ENCODE measurements at places on chromosomes 6 and 20. TPM values are rescaled to one million over a fixed set of nuclear protein-coding genes. Genes with fewer than 3 reads are reported as not detected.

NRSN1 gene
- total RNA-seq: not detected

EEF1E1 gene
- total RNA-seq: 93.6 TPM

PPP1R14C gene
- 0.21 TPM for total RNA-seq

SLC17A1 gene
- 0.28 TPM for total RNA-seq

PTK6 gene
- total RNA-seq: 0.35 TPM

KIAA0408 gene
- total RNA-seq: 8.2 TPM

ZC2HC1B gene
- total RNA-seq: not detected

NDRG3 gene
- 24.7 TPM for total RNA-seq

METTL24 gene
- not detected for total RNA-seq

HCRTR2 gene
- not detected for total RNA-seq

CRISP2 gene
- not detected for total RNA-seq

CRISP3 gene
- not detected for total RNA-seq

VSX1 gene
- total RNA-seq: not detected

TPD52L1 gene
- not detected for total RNA-seq

DPPA5 gene
- not detected for total RNA-seq

KHDRBS2 gene
- total RNA-seq: not detected

OLIG3 gene
- not detected for total RNA-seq

SLC17A2 gene
- not detected for total RNA-seq

TM9SF4 gene
- total RNA-seq: 49.8 TPM

BPIFA1 gene
- not detected for total RNA-seq

PRICKLE4 gene
- total RNA-seq: not detected

RSPO4 gene
- total RNA-seq: not detected

NTSR1 gene
- total RNA-seq: not detected

C20orf144 gene
- total RNA-seq: 0.26 TPM

KLHDC3 gene
- total RNA-seq: 73.8 TPM

OR2H2 gene
- total RNA-seq: not detected

GPX5 gene
- total RNA-seq: not detected

SLC22A2 gene
- not detected for total RNA-seq

TRIM40 gene
- not detected for total RNA-seq

GID8 gene
- total RNA-seq: 58.0 TPM

GHRH gene
- not detected for total RNA-seq

RIMS4 gene
- total RNA-seq: not detected

PLN gene
- total RNA-seq: not detected

ZNF311 gene
- 0.97 TPM for total RNA-seq

LTA gene
- 631 TPM for total RNA-seq

MOCS1 gene
- 0.69 TPM for total RNA-seq

PRKN gene
- total RNA-seq: not detected

NFS1 gene
- total RNA-seq: 42.8 TPM

CDH4 gene
- total RNA-seq: not detected

PMEPA1 gene
- total RNA-seq: 0.66 TPM

EPPIN gene
- not detected for total RNA-seq

DLK2 gene
- total RNA-seq: 1.6 TPM

VWA7 gene
- 3.0 TPM for total RNA-seq

FHL5 gene
- total RNA-seq: not detected

FANCE gene
- 22.1 TPM for total RNA-seq

CAGE1 gene
- total RNA-seq: 0.31 TPM

TCP11 gene
- total RNA-seq: not detected

C6orf163 gene
- 1.9 TPM for total RNA-seq

CALHM4 gene
- not detected for total RNA-seq

C2 gene
- total RNA-seq: 0.30 TPM

SLC17A5 gene
- 4.9 TPM for total RNA-seq

HLA-DOA gene
- total RNA-seq: 0.38 TPM

ETV7 gene
- 0.54 TPM for total RNA-seq

LHFPL5 gene
- total RNA-seq: not detected

GPX6 gene
- total RNA-seq: not detected

HLA-DRB1 gene
- total RNA-seq: 14.2 TPM

ZC3H12D gene
- total RNA-seq: 79.6 TPM

CRIP3 gene
- 0.79 TPM for total RNA-seq

Data from activated CD4-positive, alpha-beta T cell treated with anti-CD3 and anti-CD28 coated beads, Interleukin-2, amount 10 ng/mL, durations not matched to agents 24 days and 14 days (primary cell).